ENCODE measurements at places on chromosomes 3 and 15. TPM values are rescaled to one million over a fixed set of nuclear protein-coding genes. Genes with fewer than 3 reads are reported as not detected.

DNA sequence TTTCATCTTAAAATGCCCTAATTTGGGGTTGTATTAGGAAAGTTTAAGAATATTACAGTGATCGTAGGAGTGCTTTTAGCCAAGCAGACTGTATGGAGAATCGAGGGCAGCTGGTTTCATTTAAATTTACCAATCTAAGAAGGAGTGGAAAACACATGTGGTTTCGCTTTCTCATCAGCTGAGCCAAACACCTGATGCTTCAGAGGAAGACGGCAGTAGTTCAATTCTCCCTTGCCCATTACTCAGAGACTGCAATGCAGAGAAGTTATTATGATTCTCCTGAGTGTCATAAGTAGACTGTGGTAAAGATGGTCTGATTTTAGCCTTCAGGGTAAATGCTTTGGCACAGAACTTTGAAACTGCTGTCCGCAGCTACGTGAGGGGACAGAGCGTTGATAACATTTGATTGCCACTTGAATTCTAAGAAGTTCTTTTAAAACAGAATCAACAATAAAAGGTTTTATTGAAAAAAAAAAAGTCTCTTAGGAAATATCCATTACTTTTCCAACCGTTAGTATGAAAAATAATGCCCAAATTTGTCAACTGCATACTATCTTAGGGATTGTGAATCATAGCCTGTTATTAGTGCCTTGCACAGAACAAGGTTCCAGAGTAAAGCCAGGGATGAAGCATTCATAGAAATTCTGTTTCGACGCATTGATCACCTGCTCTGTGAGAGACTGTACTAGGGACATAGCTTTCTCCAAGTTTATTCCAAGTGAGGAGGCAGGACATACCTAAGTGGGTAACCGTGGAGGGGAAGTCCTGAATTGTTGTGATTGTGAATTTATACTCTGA lies 25.6 kb downstream of the LYSMD4 start:
- DNase-seq = no peak

The GXYLT2 gene
- total RNA-seq = 0.40 TPM

DNA sequence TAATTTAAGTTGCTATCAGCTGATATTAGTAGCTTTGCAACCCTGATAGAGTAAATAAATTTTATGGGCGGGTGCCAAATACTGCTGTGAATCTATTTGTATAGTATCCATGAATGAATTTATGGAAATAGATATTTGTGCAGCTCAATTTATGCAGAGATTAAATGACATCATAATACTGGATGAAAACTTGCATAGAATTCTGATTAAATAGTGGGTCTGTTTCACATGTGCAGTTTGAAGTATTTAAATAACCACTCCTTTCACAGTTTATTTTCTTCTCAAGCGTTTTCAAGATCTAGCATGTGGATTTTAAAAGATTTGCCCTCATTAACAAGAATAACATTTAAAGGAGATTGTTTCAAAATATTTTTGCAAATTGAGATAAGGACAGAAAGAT lies 70.0 kb downstream of the ECT2 start:
- DNase-seq = no peak

DNA sequence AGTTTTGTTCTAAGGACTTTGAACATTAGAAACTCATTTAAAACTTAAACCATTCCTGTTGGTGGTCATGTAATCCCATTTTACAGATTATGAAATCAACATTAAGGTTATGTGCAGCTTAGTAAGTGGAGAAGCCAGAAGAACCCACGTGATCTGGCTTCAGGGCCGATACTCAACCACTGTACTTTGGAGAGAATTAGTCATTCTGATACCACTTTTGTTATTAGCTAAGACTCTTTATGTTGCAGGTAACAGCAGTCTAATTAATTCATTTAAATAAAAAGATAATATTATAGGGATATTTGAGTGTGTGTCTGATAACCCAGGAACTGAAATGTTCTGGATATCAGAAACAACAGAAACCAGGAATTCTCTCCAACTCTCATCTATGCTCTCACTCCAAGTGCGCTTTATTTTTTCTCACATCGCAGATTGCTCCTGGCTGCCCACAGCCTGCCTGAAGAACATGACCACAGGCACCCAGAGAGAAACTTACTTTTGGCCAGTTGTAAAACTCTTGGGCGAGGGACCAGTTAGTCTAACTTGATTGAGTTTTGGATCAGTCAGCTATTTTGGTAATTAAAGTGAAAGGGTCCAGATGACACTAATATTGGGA lies 25.2 kb downstream of the UBE2E1 start:
- DNase-seq = no peak

DNA sequence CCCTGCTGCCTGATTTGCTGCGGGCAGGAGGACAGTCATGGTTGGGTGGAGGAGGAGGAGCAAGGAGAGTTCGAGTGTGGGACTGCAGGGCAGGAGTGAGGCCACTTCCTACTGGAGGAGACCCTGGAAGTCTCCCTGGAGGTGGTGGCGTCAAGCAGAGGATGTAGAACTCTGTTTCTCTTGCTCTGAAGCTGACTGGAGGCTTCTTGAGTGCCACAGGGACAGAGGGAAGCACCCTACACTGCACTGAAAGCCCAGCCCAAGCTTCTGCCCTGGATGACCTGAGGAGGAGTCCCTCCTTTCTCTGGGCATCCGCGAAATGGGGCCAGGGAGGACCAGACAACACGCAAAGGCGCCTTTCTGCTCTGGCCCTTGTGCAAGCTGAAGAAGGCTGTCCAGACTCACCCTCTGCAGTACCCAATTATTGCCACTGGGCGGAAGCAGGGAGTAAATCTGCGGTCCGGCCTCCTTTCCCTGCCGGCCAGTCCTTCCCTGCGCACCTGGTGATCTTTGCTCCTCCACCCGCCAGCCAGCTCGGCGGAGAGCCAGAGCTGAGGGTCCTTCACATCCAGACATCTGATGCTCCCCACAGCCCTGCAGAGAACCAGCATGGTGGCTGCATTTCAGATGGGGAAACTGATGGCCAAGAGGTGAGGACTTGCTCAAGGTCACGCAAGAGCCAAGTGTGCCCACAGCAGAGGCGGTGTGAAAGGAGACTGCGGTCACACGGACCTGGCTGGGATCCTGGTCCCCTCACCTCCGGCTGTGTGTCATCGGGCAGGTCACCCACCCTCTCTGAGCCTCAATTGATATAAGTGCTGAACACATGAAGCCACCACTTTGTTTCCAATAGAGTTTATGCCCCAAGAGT lies 207.1 kb downstream of the TBC1D2B start:
- no peak for DNase-seq

DNA sequence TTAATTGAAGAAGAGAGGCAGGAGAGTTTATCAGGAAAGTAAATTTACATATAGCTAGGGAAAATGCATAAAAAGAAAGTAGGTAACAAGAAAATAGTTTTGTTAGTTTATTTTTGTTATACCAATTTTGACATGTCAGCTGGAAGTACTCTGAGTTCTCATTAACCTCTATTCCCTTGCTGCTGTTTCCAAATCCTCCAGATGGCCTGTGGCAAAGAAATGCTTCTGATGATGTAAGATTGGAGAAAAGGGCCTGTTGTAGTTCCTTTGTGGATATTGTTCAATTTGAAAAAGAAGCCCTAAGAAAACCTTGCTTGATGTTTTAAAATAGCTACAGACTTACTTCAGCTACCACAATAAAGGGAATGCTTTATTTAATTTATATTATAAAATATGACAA lies 192.9 kb upstream of the SLITRK3 start:
- no peak for DNase-seq

DNA sequence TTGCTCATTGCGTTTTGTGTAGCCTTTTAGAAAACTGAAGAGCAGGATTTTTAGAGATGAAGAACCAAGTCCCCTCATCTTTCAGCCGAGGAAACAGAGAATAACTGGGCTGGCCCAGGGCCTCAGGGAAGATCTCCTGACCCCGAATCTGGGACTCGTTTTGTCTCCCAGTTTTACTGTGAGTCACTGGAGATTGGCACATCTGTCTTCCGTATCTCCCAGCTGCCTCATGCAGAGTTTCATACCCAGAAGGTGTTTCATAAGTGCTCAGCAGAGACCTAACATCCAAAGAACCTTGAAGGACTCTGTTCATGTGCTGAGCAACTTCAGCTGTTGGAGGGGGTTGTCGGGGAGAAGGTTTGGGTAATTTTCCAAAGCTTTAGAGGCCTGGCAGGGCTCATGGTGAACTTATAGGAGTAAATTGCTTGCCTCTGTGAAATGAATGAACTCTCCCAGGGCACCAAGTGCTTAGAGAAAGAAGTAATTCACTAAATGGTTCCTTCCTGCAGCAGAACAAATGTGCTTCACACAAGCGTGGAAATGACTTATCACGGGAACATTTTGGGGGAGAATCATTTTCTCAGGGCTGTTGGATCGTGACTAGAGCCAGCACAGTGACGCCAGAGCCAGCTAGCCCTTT lies 121.4 kb downstream of the FAM43A start:
- DNase-seq = no peak

DNA sequence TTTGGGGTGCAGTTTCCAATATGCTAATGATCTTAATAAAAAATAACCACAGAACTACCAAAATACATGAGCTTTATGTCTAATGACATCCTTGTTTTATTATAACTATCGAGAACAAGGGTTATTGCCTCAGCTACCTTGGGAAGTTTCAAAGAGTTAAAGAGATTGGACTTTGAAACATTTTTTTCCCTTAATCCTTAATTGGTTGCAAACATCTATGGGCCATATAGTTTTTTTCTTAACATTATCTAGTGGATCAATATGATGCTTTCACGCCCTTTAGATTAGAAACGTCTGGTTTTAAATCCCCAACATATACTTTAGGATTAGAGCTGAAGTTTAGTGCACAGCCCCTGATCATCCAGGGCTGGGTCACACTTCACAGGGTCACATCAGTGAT lies 219.2 kb upstream of the SGO1 start:
- no peak for DNase-seq

- peak; percentile 48 for DNase-seq
Measured at GRCh38 chr3:194306109-194306686, 44.9 kb downstream of the CPN2 start.
